Activated naive CD8-positive, alpha-beta T cell treated with anti-CD3 and anti-CD28 coated beads, Interleukin-2, amount 50 U/mL, for 16 hours (primary cell): ENCODE measurements at places on chromosomes 12 and 14.

DNA sequence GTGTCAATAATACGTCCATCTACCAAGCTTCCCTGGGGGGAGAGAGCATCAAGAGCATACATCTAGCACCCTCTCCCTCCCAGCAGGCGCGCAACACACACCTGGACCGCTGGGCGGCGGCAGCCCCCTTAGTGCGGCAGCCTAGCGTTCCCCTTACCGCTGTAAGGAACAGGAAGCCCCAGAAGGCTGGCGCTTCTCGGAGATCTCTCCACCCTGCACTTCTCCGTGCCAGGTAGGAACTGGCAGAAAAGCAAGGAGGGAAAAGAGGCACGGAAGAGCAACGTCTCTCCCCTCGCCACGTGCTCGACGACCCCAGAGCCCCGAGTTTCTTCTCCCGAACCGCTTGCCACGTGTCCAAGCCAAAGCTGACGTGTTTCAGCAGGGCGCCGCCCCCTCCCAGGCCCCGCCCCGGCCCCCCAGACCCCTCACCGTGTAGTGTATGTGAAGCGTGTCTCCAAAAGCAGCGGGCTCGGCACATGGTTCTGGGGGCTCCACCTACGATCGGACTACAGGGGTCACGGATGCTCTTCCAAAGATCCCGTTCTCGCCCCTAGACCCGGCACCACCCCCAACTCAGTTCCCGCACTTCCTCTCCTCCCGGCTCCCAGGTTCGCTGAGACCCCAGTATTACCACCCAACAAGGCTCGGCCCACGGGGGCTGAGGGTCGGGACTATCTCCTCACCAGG is 532 bp downstream of the FKBP11 start:
- DNase-seq = peak; percentile 57

- DNase-seq = no peak
Observed at GRCh38 chr14:80491131-80491530, 279.8 kb upstream of the DIO2 start.

DNA sequence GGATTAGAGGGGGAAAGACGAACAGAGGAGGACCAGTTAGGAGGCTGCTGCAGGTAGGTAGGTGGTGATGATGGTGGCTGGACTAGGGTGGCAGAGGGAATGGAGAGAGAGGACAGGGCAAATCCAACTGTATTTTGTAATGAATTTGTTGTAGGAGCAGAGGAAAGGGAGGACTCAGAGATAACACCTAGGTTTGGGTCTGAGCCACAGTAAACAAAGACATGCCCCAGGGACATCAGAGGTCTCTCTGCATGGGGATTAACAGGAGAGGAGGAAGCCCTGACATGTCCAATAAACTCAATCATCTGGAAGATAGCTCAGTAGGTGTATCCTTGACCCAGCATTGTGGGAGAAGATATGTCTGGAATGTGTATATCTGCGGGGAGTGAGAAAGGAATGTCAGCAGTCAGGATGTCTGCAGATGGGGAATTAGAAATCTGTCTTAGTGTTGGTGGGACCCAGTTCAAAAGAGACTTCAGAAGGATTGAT is 4.7 kb upstream of the SLC48A1 start:
- DNase-seq = no peak

DNA sequence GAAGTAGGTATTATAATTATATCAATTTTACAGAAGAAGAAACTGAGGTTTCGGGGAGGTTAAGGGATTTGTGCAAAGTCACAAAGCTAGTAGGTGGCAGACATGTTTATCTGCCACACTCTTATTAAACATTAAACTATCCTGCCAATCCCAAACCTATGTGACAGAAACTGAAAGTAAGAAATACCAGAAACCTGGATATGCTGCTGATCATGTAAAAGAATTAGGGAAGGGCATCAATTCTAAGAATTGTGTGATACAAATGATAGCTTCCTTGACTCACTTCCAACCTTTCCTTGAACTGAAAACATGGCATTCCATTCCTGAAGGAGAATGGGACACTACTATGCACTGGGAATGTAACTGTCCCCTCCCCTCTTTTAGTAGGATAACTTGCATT is 16.9 kb downstream of the TAOK3 start:
- DNase-seq = no peak

DNA sequence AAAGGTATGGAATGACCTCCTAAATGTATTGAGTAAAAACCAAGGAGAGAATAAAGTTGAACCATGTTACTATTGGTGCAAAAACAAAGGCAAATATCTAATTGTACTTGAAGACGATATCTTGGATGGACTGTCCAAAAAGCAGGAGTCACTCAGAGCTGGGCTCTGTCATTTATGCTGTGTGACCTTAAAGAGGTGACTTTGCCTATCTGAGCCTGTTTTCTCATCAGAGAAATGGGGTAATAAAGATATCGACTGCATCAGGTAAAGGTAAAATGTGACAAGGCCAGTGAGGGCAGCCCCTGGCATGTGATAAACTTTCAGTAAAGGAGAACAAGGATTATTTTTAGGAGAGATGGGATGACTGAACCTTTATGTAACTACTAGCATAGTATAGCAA is 1.8 kb upstream of the ABCB9 start:
- DNase-seq = no peak

GRCh38 chr12:111692575-111693210 is 6.8 kb downstream of the ACAD10 start:
- DNase-seq = no peak

- DNase-seq = no peak
Observed at GRCh38 chr12:60278209-60278608, 682.4 kb downstream of the SLC16A7 start.

GRCh38 chr14:76958980-76959710 is 69.4 kb downstream of the IRF2BPL start:
- DNase-seq = no peak

DNA sequence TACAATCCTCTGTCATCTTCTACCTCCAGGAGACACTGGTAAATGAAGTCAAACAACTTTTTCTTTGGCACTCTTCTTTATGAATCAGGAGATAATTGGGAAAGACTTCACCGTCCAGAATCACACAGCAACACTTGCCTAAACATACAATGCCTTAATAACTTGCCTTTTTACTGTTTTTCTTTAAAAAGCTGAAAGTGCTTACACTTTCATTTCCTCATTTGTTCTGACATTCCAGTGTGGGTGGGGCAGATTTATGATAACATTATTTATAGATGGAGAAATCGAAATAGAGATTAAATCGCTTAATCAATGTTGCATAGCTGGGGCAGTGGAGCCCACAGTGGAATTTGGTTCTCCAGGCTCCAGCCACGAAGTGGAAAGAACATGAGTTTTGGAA is 2.8 kb upstream of the FRS2 start:
- no peak for DNase-seq
